ENCODE measurements at places on chromosomes 1 and 21.
A peak's percentile ranks its signal among the peaks of the same experiment; 100 is the strongest.

GRCh38 chr1:208149776-208150514, 94.2 kb downstream of the PLXNA2 start:
- DNase-seq: peak; percentile 12

- no peak for DNase-seq
Measured at GRCh38 chr21:27721675-27722074, 754.8 kb upstream of the ADAMTS5 start.

DNA sequence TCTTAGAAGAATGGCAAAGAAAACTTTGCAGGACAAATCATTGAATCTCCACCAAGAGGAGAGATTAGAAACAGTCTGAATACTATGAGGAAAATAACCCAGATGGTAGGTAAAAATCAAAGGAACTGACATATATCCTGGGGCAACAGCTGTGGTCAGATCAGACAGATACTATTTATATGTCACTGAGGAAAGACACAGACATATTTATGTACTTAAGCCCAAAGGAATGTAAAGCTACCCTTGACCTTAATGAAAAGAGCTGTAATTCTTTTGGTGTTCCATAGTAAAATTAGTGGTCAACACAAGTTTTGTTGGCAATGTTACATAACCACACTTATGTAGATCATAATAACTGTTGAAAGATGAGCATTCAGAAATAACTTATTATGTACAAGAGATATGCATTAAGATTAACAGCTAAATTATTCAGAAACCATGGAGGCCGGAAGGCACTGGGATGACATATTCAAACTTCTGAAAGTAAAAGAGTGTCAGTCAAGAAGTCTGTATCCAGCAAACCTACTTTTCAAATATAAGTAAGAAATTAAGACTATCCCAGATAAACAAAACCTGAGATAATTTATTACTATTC, 166.1 kb upstream of the SAMSN1 start:
- DNase-seq: no peak

GRCh38 chr1:908661-909060, 15.1 kb upstream of the SAMD11 start:
- DNase-seq: no peak

- DNase-seq: no peak
Measured at GRCh38 chr21:41726058-41726558, 40.7 kb downstream of the RIPK4 start.

DNA sequence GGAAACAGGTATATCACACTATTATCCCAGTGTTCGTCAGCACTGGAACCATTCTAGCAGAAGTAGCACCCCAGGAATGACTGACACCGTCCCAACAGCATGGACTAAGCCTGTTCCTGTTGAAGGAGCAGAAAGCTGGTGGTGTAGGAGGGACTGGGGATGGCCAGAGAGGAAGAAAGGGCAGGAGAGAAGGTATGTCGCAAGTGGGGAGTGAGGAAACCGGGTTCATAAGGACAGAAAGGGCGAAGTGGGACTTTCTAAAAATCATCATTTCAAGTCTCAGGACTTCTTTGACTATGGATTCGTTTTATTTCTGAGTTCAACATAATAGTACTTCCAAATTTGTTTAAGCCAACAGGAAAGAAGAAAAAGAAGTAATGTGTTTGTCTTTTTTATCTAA, 19.7 kb upstream of the MX1 start:
- no peak for DNase-seq

- no peak for DNase-seq
Measured at GRCh38 chr21:45867671-45868081, 113.9 kb upstream of the COL6A1 start.

DNA sequence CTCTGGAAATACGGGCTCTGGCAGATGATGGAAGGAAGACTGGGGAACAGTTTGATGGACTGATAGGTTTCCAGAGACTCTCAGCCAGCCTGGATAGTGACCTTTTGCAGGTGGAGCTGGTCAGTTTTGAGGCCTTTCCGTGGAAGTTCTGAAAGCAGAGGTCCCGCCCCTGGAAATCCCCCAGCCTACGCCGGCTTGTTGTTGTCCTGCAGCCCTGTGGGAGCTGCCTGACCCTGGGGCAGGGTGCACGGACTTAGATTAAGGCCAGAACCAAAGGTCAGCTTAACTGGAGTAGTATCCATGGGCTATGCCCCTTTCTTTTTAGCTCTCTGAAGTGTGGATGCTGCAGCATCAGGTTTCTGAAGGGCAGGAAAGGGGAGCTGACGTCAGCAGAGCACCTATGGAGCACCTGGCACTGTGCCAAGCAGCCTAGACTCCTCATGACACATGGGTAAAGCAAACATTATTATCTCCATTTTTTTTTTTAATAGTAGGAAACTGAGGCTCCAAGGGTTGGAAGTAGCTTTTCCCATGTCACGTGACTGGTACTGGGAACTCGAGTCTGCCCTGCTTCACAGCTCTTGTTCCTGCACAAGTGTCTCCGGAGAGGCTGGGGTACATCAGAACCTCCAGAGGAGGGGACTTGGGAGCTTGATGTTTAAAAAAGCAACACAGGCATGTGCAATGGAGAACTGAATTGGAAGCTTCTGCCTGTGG, 38.5 kb downstream of the IER5 start:
- DNase-seq: peak; percentile 98

DNA sequence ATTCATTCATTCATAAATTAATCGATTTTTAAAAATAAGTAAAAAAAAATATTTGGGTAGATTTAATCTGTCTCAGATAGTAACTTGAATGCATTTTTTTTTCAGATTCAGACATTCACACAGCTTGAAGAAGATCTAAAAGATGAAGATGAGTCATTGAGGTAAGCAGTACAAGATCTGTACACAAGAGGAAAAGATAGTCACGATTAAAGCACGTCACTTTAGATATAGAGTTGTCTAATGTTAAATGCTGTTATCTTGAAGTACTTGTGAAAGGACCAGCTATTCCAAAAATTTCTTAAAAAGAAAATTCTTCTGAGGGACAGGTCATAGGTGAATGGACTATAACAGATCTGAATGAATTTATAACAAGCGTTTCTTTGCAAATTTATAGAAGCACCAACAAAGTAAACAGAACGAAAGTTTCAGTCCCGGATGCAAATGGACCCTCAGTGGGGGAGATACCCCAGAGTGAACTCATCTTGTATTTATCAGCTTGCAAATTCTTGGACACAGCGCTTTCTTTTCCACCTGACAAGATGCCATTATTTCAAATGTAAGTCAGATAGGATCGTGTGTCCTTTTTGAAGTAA, 31.2 kb upstream of the MORC3 start:
- no peak for DNase-seq

DNA sequence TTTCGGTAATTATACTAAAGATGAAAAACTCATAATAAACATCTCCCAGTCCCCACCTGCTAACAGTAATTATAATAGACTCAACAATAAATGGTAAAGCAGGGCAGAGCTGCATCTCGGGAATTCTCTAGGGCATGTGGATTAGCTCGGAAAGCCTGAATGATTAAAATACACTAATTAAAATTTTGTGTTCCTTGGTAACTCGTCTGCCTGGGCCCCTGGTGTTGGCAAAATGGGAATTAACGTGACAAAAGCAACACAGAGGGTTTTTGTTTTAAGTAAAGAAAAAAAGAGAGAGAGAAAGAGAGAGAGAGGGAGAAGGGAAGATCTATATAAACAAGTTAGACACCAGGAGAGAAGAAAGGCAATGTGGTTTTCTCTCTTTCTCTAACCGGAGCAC, 62.1 kb downstream of the CASZ1 start:
- DNase-seq: peak; percentile 86

- DNase-seq: no peak
Measured at GRCh38 chr1:97247196-97247595, 525.6 kb downstream of the PTBP2 start.

DNA sequence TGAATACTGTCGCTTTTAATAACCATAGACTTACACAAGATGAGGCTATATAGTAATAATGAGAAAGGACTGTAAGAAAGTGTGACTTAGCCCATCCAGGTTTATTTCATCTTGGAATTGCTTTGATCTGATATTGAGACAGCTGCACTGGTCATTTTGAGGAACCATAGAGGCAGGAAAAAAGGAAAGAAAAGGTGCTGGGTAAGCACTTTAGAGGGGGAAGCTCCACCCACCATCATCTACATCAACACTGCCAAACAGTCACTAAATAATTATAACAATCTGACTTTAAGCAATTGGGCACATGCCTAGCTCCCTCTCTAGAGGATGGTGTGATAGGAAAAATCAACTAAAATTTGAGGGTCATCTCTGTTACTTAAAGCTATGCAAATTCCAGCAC, 70.6 kb upstream of the ST6GALNAC3 start:
- no peak for DNase-seq

GRCh38 chr1:171212607-171213351, 27.7 kb downstream of the FMO2 start:
- DNase-seq: no peak

- no peak for DNase-seq
Measured at GRCh38 chr1:85321237-85321964, 45.0 kb upstream of the BCL10 start.

DNA sequence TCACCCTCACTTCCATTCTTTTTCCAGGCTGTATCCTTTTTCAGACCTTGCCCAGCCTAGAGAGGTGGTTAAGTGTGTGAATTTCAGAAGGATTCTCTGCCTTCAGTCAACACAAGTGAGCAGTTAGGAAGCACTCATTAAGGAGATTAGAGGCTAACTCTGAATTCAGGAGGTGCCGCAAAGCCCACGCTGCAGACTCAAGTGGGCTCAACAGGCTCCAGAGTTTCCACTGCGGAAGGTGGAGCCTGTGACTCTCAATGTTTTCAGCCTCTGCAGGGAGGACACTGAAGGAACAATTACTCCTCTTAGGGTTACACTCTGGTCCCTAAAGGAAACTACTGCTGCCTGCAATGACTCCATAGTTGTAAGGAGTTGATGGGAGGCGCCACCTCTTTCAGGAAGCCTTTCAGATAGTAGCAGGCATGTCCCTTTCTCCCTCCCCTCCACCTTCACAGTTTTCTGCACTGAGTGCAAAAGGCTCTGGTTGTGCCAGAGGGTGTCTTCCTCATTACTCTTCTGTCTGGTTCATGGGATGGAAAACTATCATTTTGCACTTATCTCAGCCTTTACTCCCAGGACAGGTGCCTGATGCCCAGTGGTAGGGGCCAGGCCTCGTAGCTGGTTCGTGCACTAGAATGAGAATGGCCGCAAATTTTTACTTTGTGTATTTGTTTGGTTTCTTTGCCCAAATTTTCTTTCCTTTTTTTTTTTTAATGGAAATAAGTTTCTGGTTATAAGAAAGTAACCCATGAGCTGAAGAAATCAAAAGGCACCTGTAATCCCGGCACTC, 55.2 kb upstream of the SELENON start:
- DNase-seq: no peak

DNA sequence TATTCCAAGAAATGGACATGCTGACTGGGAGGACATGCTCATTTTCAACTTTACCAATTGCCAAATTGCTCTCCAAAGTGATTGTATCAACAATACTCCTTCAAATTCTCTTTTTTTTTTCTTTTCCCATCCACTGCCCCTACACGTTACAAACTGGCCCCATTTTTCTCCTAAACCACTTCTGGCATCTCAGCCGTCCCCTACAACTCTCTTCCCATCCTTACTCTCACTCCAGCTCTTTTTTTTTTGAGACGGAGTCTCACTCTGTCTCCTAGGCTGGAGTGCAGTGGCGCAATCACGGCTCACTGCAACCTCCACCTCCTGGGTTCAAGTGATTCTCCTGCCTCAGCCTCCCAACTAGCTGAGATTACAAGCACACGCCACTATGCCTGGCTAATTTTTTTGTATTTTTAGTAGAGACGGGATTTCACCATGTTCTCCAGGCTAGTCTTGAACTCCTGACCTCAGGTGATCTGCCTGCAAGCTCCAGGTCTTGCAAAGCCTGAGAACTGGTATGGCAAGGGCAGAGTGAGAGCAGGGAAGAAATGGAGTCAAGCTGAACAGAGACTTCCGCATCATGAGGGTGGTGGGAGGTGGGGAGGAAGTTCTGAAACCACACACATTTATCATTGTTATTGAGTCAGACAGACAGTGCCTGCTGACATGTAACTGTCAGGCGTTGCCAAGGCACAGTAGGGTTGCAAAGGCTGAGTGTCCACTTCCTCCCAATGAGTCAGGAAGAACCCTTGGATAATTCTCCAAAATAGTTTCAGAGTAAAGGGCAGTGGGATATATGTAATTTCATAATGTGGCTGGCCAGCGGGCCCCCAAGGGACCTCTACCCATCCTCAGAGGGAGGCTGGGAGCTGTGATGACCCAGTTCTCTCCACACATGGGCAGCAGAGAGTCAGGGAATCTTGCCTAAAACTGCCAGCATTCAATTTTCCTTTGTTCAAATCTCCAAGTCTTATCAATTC, 17.4 kb downstream of the CELA3A start:
- no peak for DNase-seq

DNA sequence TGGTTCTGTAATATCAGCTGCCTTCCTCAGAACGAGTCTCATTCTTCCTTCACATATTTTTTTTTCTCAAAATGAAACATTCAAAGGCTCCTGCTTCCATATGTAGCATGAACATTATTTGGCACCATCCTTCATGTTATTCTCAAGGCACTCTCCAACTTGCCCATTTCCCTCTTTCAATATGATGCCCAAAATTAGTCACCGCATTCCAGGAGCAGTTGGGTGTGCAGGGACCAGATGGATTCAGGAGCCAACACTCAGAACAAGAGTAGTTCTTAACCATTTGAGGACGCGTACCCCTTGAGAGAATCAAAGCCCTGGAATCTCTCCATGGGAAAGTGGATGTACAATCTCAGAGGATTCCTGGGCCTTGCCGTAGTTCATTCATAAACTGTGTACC, 50.3 kb downstream of the KCNK1 start:
- DNase-seq: no peak

DNA sequence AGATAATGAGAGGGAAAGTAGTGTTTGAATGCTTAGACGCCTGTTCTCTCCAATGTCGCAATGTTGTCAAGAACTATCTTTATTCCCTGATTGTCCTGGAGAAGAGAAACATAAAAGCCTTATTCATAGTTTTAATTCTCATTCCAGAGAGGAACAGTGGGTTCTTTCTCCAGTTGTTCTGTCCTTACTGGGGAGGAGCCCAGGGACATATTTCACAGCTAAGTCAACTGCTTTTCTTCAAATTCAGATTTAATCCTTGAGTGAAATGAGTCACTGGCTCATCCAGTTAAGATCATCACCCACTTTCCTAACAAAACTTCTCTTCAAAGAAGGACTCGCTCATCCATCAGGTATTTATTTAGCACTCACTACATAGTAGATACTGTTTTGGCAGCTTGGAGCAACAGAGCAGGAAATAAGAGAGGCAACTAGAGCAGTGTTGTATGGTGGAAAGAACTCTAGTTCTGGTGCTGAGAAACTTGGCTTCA, 365.7 kb upstream of the USP24 start:
- no peak for DNase-seq

- peak; percentile 52 for DNase-seq
Measured at GRCh38 chr1:27971674-27972073, 11.9 kb downstream of the XKR8 start.

- DNase-seq: peak; percentile 74
Measured at GRCh38 chr1:53172426-53173128, 24.0 kb upstream of the CPT2 start.

- DNase-seq: peak; percentile 98
Measured at GRCh38 chr1:10803971-10804820, 7.8 kb upstream of the CASZ1 start.

DNA sequence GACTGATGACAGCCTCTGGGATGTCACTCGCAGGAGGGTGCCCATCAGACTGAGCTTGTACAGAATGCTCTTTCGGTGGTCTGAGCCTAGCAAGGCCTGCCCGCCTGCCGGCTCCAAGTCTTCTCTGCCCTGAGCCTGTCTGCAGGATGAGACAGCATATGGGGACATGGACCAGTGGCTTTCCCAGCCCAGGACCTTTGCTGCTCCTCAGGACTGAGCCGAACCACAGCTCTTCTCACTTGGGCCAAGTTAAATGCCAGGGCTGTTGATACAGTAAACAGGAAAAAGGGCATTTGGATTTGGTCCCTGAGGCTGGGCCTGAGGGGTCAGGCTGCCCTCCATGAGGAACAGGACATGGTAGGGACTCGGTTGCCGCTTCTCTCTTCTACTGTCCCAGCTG, 64.3 kb upstream of the EPS8L3 start:
- no peak for DNase-seq

Measured in NCI-H510A treated with DMSO at 0.1 percent for 48 hours (cell line).